ENCODE measurements at places on chromosomes 6 and 20.
A peak's percentile ranks its signal among the peaks of the same experiment; 100 is the strongest.

- no peak for DNase-seq
Observed at GRCh38 chr6:42507195-42507594, 55.5 kb upstream of the TRERF1 start.

DNA sequence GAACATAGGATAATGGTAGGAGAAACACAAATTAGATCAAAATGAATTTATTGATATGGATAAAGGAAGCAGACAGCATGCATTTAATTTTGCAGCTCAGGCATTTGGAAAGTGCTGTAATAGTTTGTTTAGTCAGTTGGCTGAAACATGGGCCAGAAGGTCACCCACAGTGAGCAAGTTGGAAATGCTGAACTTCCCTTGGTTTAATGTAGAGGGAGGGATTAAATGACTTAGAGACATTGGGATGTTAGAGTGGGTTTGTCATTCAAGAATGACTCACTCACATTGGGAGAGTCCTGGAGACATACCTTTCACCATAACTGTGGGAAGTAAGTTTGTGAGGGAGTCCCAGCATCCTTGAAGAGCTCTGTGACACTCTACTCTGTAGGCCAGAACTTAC is 231.5 kb upstream of the PLCB4 start:
- DNase-seq, result no peak

GRCh38 chr6:51843456-51844056 is 243.9 kb downstream of the PKHD1 start:
- DNase-seq, result no peak

DNA sequence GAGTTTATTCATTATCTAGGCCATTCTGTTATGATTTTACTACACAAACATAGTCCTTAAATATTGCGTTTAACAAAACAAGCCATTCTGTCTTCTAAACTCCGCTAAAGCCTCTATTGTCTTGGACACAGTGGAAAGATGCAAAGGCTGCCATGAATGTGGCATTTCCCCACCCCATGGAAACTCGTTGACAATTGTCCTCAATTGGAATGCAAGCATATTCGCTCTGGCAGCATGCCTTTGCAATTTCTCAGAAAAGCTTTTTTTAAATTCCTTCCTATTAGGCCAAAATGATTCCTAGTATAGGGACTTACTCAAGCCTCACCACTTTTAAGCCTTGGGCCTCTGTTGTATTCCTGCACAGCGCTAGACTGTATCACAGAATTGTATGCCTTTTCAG is 22.8 kb downstream of the OR2A4 start:
- DNase-seq, result no peak

DNA sequence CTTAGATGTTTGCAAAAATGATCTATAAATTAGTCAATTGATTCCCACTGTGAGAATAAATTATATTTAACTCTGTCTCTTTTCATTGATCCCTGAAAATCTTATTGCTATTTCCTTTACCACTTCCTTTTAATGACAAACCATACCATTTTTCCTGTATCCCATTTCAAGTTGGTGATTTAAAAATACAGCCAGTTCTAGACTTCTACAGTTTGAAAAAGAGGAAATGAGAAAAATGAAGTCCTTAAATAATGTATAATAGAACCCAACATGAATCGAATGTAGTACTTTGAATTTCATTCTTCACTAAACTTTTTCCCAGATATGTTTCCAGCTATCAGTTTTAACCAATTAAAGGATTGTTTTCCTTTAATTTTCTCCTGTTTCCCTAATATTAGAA is 29.5 kb upstream of the SDHAF4 start:
- DNase-seq, result no peak

DNA sequence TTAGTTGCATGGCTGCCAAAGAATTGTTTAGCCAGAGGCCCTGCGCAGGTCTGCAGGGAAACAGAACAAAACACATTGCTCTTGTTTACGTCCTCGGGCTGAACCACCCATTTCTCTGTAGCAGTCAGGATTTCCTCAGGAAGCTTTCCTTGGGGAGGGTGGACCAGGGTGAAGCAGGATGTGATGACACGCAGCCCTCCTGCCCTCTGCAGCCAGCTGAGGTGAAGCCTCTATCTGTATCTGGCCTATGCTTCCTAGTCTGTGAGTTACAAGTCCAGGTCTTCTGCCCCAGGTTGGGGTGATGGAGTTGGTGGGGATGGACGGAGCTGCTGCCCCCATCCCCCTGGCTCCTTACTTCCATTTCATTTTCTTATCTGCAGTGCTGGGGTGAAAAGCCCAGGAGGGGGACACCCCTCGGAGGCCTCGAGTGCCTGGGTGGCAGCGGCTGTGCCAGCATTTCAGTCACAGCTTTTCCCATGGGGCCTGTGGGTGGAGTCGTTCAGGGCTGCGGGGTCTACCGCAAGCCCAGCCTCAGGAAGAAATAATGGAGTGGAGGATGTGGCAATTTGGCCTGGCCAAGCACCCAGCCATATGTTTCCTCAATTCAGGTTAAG is 24.9 kb downstream of the SASH1 start:
- DNase-seq, result no peak

GRCh38 chr6:152107973-152108372 is 300.5 kb downstream of the ESR1 start:
- no peak for DNase-seq

- no peak for DNase-seq
Observed at GRCh38 chr6:146910611-146911010, 293.6 kb upstream of the STXBP5 start.

DNA sequence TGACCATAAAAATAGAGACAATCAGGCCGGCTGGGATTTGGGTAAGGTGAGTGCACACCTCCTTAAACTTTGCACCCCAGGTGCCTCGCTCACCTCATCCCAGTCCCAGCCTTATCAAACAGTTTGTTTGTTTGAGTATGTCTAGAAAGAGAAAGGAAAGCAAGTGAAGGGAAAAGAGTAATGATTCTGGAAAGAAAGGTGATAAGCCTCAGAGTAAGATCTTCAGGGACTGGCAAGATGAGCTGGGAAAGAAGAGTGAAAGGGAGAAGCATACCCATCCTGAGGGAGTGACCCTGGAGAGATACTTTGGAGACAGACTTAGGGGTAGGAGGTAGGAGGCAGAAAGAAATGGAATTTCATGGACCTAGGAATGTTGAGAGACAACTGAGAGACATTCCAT is 1.7 kb downstream of the TAP2 start:
- no peak for DNase-seq

DNA sequence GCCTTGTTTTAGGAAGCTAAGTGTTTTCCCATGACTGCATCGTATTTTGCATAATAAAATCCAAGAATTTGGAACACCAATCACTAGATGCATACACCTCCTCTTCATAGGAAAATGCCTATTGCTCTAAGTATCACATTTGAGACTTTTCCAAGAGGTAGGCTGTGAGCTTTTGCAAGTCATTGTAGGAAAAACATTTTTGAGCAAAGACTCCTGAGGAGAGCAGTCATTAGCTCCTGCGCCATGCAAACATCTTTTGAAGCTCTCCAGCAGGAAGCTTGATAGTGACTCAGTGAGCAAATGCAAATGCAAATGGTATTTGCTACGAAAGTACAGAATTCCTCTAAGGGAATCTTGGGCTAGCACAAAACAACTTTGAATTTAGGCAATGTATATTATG is 750.4 kb downstream of the QKI start:
- DNase-seq, result no peak

- no peak for DNase-seq
Observed at GRCh38 chr20:26167499-26167898, 470.8 kb upstream of the ZNF337 start.

DNA sequence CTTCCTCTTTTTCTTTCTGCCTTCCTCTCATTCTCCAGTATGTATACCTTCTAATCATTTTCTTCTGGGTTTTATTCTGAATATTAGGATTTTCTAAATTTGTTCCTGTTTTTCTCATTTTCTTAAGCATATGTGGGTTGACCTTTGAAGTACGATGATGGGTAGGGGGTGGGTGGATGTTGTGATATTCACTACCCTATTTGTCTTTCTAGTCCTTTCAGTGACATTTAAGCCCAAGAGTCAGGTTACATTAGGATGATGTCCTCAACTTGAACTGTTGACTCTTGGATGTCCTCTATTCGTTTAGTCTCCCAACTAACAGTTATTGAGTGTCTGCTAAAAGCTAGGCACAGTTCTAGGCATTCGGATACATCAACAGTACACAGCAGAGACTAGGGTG is 7.3 kb downstream of the ABT1 start:
- no peak for DNase-seq

DNA sequence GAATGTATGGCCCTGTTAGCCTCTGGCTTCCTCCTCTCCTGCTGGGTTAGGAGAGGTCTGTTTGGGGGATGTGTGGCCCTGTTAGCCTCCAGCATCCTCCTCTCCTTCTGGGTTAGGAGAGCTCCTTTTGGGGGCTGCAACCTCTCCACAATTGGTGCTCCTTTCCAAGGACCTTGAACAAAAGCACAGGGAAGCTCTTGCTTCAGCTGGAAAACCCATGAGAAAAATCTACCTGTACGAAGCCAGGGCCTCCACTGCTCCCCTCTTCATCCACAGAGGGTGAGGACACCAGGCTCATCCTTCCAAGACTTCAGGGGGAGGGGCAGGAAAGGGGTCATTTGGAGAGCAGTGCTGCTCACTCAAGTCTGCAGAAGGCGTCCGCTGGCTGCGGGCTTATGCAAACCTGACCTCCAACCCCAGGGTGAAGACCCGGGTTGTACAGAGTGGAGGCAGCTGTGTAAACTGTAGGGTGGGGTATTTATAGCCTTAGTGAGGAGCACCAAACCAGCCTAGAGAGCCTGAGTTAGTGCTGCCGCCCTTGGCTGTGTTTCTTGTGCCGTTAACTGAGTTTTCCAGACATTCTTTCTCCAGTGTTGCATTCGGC is 62.1 kb downstream of the SLC24A3 start:
- no peak for DNase-seq

- no peak for DNase-seq
Observed at GRCh38 chr6:155493694-155494143, 38.1 kb upstream of the NOX3 start.

GRCh38 chr6:28794175-28795002 is 129.4 kb downstream of the TRIM27 start:
- DNase-seq, result no peak

DNA sequence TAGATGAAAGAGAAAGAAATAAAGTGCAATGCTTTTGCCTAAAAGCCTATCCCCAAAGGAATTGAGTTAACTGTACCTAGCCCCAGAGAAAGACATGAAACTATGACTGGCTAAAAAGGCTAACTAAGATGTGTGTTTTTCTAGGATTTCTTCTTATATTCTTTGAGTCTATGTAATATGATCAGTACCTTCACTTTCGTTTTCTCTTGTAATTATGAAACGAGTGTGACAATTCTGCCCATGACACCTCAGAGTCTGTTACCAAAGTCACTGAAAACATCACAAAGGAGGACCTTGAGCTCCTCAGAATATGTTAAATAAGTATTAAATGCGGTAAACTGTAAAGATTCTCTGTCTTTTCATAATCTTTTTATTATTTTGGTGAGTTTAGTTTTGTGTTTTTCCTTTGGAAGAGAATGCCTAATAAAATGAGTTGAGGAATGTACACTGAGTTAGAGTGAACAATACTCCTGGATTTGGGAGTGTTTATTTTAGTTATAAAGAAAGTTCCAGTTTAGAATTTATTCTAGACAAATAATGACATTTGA is 141.3 kb downstream of the FUT9 start:
- no peak for DNase-seq

DNA sequence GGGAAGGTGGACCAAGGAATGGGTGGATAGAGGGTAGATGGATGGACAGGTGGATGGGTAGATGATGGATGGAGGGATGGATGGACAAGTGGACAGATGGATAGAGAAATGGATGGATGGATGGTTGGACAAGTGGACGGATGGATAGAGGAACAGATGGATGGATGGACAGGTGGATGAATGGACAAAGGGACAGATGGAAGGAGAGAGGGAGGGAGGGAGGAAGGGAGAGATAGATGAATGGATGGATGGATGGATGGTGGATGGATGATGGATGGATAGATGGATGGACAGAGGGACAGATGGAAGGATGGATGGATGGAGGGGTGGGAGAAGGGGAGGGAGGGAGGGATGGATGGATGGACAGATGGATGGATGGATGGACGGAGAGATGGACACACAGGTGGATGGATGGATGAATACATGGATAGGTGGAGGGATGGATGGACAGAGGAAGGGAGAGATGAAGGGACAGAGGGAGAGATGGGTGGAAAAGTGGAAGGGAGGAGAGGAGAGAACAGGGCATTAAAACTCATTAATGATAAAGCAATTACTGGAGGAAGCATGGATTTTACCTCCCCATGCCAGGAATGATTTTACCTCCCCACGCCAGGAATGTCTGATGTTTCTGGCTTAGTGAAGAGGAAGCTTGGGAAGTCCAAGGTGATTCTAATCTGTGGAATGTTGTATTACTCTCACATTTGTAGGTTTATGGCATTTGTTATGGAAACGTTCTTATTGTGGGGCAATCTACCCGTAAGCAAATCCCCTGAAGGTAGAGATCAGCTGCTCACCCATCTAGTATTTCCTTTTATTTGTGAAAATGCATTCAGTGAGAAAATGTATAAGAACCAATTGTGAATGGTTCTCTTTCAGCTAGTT is 383.3 kb downstream of the TAF4 start:
- DNase-seq, result no peak

GRCh38 chr6:105067329-105067728 is 110.4 kb downstream of the LIN28B start:
- DNase-seq, result no peak

GRCh38 chr6:136593748-136594490 is 43.7 kb upstream of the MAP7 start:
- no peak for DNase-seq

DNA sequence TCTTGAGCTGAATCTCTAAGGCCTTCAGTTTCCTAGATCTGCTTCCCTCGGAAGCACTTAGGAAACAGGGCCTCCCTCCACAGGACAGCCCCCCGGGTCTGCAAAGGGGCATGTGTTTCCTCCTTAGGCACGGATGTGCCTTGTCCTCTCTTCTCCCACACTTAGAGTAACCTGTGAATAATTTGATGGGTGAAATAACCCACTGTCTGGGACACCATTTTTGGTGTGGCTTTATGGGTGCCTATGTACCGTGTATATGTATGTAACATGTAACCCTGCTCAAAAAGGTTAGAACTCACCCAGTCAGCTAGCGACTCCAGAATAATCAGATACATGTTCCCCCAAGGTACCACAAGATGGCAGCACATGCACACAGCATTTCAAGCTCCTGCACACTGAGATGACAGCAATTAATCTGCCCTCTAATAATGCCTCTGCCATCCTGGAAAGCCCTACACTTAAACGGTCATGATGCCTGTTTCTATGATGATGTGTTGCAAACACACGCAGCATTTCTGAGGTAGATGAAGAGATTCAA is 212.0 kb upstream of the PROKR2 start:
- peak; percentile 45 for DNase-seq
